ENCODE measurements at places on chromosomes 4 and X. TPM values are rescaled to one million over a fixed set of nuclear protein-coding genes. Genes with fewer than 3 reads are reported as not detected.

The P2RY4 gene
- 0.84 TPM for total RNA-seq

The TEX13B gene
- not detected for total RNA-seq

The MAGEC3 gene
- total RNA-seq = not detected

The CFI gene
- total RNA-seq = 23.7 TPM
